ENCODE measurements at places on chromosomes 16 and 17. TPM values are rescaled to one million over a fixed set of nuclear protein-coding genes. Genes with fewer than 3 reads are reported as not detected.

- H3K36me3 ChIP-seq, result no peaks in the 10 kb centered on the region
- no peaks in the 10 kb centered on the region for H3K4me1 ChIP-seq
- H3K27ac ChIP-seq, result no peak overlapping the region
- no peak for DNase-seq
- H3K4me3 ChIP-seq, result no peak overlapping the region
- H3K27me3 ChIP-seq, result no peaks in the 10 kb centered on the region
Measured at GRCh38 chr17:72387487-72387886, 266.7 kb downstream of the SOX9 start.

ANKS4B gene
- not detected for total RNA-seq

DNA sequence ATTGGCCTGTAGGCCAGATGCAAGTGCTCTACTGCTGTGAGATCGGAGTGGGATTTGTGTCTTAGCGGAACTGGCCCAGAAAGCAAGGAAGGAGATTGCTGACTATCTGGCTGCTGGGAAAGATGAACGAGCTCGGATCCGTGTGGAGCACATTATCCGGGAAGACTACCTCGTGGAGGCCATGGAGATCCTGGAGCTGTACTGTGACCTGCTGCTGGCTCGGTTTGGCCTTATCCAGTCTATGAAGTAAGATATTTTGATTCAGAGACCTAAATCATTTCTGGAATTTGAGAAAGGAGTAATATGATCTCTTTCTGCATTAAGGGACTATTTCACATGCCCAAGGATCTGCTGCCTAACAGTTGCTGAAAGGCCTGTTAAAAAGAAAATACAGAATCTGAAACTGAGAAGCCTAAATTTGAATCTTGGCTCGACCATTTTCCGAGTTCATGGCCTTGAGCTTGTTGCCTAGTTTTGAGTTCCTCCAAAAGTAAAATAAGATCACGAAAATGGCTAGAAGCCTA is 21.1 kb downstream of the IST1 start:
- no peak for DNase-seq
- peaks cover 18% of the 10 kb centered on the region for H3K4me1 ChIP-seq
- peaks cover 70% of the 10 kb centered on the region for H3K36me3 ChIP-seq

- no peak overlapping the region for H3K4me3 ChIP-seq
- no peak overlapping the region for H3K27ac ChIP-seq
- peaks cover 14% of the 10 kb centered on the region for H3K36me3 ChIP-seq
- H3K27me3 ChIP-seq, result no peaks in the 10 kb centered on the region
Measured at GRCh38 chr17:43769859-43770258, 8.9 kb downstream of the DUSP3 start.

ADAM11 gene
- 0.47 TPM for total RNA-seq

- H3K27ac ChIP-seq, result no peak overlapping the region
- no peak overlapping the region for H3K4me3 ChIP-seq
- no peaks in the 10 kb centered on the region for H3K36me3 ChIP-seq
Measured at GRCh38 chr17:73976676-73977521, 226.6 kb upstream of the RPL38 start.

DNA sequence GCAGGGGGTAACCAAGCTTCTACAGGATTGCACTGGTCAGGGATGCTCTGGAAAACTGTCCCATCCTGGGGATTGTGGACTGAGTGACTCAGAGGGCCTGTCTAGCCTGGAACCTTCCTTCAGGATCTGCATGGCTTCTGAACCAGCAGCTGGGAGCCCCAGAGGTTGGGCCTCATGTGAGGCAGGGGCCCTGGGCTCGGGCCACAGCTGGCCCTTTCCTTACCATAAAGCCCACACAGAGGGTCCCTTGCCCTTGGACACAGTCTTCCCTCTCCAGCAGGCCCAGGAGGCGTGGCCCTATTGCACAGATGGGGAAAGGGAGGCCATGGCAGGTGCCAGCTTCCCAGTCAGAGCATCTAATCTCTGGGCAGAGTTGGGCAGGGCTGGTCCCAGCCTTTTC is 30.5 kb downstream of the ADCY7 start:
- peaks cover 4% of the 10 kb centered on the region for H3K4me1 ChIP-seq
- no peak for DNase-seq
- peak overlapping the region; percentile 30 for H3K27ac ChIP-seq
- H3K4me3 ChIP-seq, result no peak overlapping the region
- peaks cover 97% of the 10 kb centered on the region for H3K36me3 ChIP-seq

- H3K27me3 ChIP-seq, result peaks cover 4% of the 10 kb centered on the region
- no peaks in the 10 kb centered on the region for H3K36me3 ChIP-seq
- no peak for DNase-seq
- no peak overlapping the region for H3K27ac ChIP-seq
- H3K4me3 ChIP-seq, result no peak overlapping the region
- no peaks in the 10 kb centered on the region for H3K4me1 ChIP-seq
Measured at GRCh38 chr17:10278218-10278617, 79.8 kb upstream of the GAS7 start.

DNA sequence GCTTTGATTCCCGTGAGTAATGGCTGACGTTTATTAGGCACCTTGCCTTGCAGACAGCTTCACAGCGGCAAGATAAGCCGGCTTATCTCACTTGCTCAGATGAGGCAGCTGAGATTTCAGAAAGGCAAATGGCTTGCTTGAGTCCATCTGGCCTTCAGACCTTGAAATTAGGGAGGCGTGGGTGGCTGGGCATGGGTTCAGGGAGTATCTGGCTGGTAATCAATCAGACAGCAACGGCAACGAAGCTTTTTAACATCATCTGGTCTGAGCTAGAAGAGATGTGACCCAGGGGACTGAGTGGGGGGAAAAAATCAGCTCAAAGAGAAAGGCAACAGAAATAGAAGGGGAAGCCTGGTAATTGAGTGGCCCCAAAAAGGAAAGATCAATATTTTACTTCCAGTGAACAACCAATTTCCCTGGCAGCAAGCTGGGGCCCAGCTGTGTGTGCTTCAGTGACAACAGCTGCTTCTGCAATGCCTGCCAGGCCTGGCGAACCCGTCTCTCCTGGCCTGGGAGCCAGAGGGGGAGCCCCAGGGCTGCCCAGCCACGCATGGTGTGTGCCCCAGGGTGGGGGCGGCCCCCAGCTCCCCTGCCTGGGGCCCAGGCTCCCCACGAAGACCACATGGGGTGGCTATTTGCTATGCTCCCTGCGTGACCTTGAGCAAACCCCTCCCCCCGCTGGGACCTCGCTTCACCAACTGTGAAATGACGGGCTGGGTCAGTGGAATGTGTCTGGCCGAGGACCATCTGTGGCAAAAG is 34.0 kb downstream of the RAB11FIP4 start:
- no peak overlapping the region for H3K4me3 ChIP-seq
- H3K27ac ChIP-seq, result no peak overlapping the region
- peaks cover 3% of the 10 kb centered on the region for H3K27me3 ChIP-seq
- no peaks in the 10 kb centered on the region for H3K36me3 ChIP-seq

TPSB2 gene
- total RNA-seq, result not detected

GRCh38 chr17:46986366-46986765 is 7.3 kb upstream of the RPRML start:
- H3K4me3 ChIP-seq, result no peak overlapping the region
- H3K27ac ChIP-seq, result no peak overlapping the region
- no peaks in the 10 kb centered on the region for H3K36me3 ChIP-seq
- DNase-seq, result no peak
- no peaks in the 10 kb centered on the region for H3K27me3 ChIP-seq
- no peaks in the 10 kb centered on the region for H3K4me1 ChIP-seq

DNA sequence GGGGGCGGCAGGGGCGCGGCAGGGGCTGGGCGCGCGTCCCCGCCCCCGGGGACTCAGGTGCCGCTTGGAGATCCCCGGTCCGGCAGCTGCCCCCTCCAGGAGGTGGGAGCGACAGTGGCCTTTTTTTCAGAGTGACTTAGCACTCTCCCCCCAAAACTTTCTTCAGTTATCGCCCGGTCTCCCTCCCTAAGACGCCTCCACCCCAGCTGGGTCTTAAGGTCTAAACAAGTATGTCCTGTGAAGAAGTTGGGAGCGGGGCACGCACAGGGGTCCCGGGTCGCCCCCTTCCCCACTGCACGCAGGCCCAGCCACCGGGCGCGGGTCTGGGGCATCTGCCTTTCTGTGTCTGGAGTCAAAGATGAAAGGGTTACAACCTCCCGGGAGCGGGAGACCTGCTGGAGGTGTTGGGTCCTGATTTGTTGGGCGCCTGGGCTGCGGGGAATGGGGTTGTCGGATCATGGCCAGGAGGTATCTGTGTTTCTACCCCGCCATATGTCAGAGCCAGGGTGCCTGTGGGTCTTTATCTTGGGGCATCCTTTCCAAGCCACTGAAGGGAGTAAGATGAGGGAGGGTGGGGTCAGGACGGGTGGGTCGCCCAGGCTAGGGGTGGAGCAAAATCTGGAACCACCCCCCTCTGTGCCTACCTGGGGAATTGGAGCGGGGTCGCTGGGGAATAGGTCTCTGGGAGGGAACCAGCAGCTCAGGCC is 757 bp downstream of the FMNL1 start:
- peak overlapping the region; percentile 99 for H3K4me3 ChIP-seq
- peaks cover 18% of the 10 kb centered on the region for H3K36me3 ChIP-seq
- peak; percentile 82 for DNase-seq
- H3K4me1 ChIP-seq, result peaks cover 71% of the 10 kb centered on the region
- peak overlapping the region; percentile 99 for H3K27ac ChIP-seq

GRCh38 chr17:6661464-6661848 is 9.9 kb downstream of the C17orf100 start:
- no peak for DNase-seq
- no peak overlapping the region for H3K27ac ChIP-seq
- H3K36me3 ChIP-seq, result peaks cover 4% of the 10 kb centered on the region
- H3K4me1 ChIP-seq, result peaks cover 22% of the 10 kb centered on the region
- no peaks in the 10 kb centered on the region for H3K27me3 ChIP-seq
- H3K4me3 ChIP-seq, result no peak overlapping the region

DNA sequence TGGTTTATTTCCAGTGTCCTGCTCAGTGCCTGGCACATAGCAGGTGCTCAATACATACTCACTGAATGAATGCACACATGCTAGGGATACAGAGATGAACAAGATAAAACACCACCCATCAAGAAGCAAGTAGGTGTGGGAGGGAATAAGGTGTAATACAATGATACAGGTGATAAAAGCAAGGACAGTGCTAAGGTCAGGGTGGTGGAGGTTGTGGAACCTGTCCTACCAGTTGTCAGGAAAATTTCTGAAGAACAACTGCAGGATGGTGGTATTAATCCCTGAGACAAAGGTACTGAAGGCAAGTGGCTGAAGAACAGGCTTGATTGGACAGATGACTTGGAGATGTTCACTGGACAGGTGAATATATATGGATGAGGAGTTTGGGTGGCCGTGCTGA is 1.8 kb downstream of the KNOP1 start:
- H3K36me3 ChIP-seq, result peaks cover 36% of the 10 kb centered on the region
- no peak overlapping the region for H3K4me3 ChIP-seq
- H3K27me3 ChIP-seq, result no peaks in the 10 kb centered on the region
- no peak for DNase-seq
- H3K4me1 ChIP-seq, result peaks cover 26% of the 10 kb centered on the region

KRT27 gene
- not detected for total RNA-seq

CDIP1 gene
- total RNA-seq, result 19.5 TPM

DNA sequence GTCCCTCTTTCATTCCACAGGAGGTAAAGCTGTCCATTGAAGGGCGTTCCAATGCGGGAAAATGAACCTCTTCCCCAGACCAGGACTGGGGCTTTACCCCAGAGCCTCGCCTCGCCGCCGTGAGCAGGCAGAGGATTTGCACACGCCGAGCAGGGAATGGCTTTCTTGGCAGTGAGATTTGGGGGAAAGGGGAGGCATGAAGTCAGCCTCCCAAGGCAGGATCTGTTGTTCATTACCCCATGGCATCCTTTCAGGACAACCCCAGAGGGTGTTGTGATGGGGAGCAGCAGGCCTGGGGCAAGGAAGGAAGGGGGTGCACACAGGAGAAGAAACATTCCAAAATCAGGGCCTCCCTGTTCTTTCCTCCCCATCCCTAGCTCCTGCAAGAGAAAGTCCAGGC is 6.0 kb downstream of the ATXN1L start:
- no peak overlapping the region for H3K4me3 ChIP-seq
- H3K27ac ChIP-seq, result no peak overlapping the region
- peaks cover 58% of the 10 kb centered on the region for H3K36me3 ChIP-seq
- no peaks in the 10 kb centered on the region for H3K27me3 ChIP-seq

GRCh38 chr16:54194334-54194743 is 92.2 kb downstream of the IRX3 start:
- peaks cover 8% of the 10 kb centered on the region for H3K27me3 ChIP-seq
- H3K4me1 ChIP-seq, result no peaks in the 10 kb centered on the region
- no peak overlapping the region for H3K27ac ChIP-seq
- H3K36me3 ChIP-seq, result no peaks in the 10 kb centered on the region

DNA sequence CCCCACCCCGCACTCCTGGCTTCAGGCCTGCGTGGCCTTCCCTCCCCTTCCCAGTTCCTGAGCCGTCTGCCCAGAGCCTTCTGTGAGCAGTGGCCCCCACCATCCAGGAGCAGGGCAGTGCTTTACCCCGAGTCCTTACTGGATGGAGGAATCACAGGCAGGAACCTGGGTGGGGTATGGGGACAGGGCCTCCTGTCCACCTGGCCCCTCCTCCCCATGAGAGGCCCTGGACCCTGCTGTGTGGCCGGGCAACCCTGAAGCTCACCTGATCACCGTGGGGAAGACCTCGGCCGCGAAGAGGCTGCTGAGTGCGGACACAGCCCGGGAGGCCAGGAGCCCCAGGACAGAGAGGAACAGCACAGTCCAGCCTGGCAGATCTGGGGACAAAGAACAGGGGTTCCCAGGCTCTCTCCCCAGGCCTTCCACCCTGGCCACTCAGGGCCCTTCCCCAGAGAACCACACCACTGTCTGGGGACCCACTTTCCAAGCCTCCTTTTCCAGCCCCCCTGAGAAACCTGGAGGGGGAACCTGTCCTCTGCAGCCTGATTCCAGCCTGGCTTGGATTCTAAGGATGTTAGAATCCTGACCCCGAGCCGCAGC is 3.2 kb downstream of the SLC22A31 start:
- no peak overlapping the region for H3K4me3 ChIP-seq
- peaks cover 19% of the 10 kb centered on the region for H3K27me3 ChIP-seq
- DNase-seq, result no peak
- peaks cover 23% of the 10 kb centered on the region for H3K4me1 ChIP-seq

BLTP2 gene
- total RNA-seq, result 124 TPM

Data from CD4-positive, alpha-beta T cell (primary cell).